Activated B cell treated with CpG ODN at 0.5 μM for 24 hours (primary cell): ENCODE measurements at places on chromosomes 3 and 15. TPM values are rescaled to one million over a fixed set of nuclear protein-coding genes. Genes with fewer than 3 reads are reported as not detected.

DNA sequence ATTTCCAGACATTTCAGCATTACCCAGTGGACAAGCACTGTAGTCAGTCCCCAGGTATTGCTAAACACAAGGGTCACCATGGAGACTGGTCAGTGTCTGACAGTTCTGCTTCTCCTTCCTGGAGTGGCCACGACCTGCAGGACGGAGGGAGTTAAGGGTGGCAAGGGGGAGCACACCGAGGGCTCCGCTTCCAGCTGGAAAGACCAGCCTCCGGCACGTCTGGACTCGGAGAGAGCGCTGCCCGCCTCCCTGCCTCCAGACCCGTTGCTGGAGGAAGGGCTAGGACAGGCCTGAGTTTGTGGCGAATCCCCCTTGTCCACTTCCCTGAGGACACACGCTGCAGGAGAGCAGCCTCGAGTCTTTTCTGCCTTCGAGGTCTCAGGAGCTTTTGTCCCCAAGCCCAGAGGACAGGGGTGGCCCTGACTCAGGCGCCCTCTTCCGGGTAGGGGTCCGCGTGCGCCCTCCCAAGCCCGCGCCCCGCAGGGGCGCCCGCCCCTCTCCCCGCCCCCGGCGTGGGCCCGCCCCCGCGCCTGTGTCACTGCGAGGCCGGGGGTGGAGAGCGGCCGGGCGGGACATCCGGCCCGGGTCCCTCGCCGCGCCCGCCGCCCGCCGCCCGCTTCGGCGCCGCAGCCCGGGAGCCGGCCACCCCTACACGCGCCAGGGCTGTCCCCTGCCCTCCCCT is at the start of gene CHST14:
CHST14 (plus strand) TSS at position 562 of the 682 bp plus-strand sequence. CDS start 230 bp downstream, outside the sequence.
- peaks cover 13% of the 10 kb centered on the region for H3K36me3 ChIP-seq
- H3K27ac ChIP-seq, result peak within 1 kb of the TSS; percentile 77
- peaks cover 10% of the 10 kb centered on the region for H3K4me1 ChIP-seq
- H3K4me3 ChIP-seq, result peak within 1 kb of the TSS; percentile 88
- peak; percentile 69 for DNase-seq

- H3K27ac ChIP-seq, result no peak overlapping the region
- no peak overlapping the region for H3K4me3 ChIP-seq
- no peaks in the 10 kb centered on the region for H3K27me3 ChIP-seq
- H3K4me1 ChIP-seq, result no peaks in the 10 kb centered on the region
Measured at GRCh38 chr15:44501768-44502366, 35.1 kb upstream of the EIF3J start.

The ADAMTS7 gene
- total RNA-seq, result 12.0 and 14.1 TPM in 2 replicates

DNA sequence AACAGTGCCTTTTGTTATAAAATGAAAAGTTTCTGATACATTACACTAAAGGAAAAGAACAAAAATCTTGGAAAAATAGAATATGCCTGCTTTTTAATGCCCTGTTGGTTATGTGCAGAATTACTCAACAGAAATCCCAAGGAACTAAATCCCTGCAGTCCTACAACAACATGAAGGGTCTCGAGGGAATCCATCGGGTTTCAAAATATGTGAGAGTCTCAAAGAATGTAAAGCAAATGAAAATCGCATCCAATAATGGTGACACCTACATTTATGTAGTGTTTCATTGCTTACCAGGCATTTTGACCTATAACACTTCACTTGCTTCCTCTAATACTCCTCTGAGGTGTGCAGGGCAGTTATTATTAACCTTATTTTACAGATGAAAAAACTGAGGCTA is 411.3 kb downstream of the FOXP1 start:
- peaks cover 30% of the 10 kb centered on the region for H3K4me1 ChIP-seq
- H3K36me3 ChIP-seq, result peaks cover 63% of the 10 kb centered on the region
- no peak for DNase-seq
- H3K27me3 ChIP-seq, result no peaks in the 10 kb centered on the region

- H3K4me3 ChIP-seq, result no peak overlapping the region
- no peak overlapping the region for H3K27ac ChIP-seq
- no peak for DNase-seq
- H3K4me1 ChIP-seq, result no peaks in the 10 kb centered on the region
- H3K27me3 ChIP-seq, result peaks cover 31% of the 10 kb centered on the region
Measured at GRCh38 chr3:197468167-197468566, 87.6 kb downstream of the BDH1 start.

DNA sequence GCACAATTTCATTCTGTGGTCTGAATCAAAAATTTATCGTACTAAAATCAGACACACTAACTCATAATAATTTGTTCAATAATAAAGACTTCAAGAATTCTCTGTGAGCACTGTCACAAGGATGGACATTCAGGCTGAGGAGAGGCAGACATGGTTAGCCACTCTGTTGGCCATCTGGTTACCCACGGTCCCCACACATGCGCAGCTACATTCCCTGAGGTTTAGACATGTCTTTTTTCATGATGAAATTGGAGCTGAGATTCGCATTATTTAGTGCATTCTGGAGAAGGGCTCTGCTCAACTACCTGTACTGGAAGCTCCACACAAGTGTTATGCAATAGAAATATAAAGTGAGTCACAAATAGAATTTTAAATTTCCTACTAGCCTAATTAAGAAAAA is 156.9 kb downstream of the SUCNR1 start:
- H3K27ac ChIP-seq, result no peak overlapping the region
- no peaks in the 10 kb centered on the region for H3K36me3 ChIP-seq
- no peaks in the 10 kb centered on the region for H3K4me1 ChIP-seq
- no peaks in the 10 kb centered on the region for H3K27me3 ChIP-seq

DNA sequence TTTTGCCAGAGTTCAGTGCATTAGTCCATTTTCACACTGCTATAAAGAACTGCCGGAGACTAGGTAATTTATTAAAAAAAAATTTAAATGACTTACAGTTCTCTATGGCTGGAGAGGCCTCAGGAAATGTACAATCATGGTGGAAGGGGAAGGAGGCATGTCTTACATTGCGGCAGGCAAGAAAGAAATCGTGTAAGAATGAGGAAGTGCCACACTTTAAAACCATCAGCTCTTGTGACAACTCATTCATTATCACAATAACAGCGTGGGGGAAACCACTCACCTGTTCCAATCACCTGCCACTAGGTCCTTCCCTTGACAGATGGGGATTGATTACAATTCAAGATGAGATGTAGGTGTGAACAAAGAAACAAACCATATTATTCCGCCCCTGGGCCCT is 1361.4 kb downstream of the NSUN3 start:
- no peak overlapping the region for H3K27ac ChIP-seq
- no peaks in the 10 kb centered on the region for H3K4me1 ChIP-seq
- no peaks in the 10 kb centered on the region for H3K36me3 ChIP-seq
- no peak overlapping the region for H3K4me3 ChIP-seq
- H3K27me3 ChIP-seq, result no peaks in the 10 kb centered on the region

The TLR9 gene
- 10.4 and 11.4 TPM in 2 replicates for total RNA-seq

The TJP1 gene
- 0.22 and 0.44 TPM in 2 replicates for total RNA-seq
